ENCODE measurements at places on chromosomes 3 and 15.
A peak's percentile ranks its signal among the peaks of the same experiment; 100 is the strongest.

DNA sequence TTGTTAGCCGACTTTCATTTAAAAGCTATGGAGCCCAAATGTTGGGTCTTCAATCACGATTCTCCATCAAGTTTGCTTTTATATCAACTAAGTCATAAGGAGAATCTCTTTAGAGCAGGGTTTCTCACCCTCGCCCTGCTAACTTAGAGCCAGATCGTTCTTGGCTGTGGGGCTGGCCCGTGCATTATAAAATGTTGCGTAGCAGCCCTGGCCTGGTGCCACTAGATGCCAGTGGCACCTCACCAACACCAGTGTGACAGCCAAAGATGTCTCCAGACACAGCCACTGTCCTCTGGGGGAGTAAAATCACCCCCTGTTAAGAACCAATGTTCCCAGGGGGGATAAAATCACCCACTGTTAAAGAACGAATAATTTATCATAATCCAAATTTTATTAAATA, 226.1 kb downstream of the OCA2 start:
- DNase-seq, result no peak

DNA sequence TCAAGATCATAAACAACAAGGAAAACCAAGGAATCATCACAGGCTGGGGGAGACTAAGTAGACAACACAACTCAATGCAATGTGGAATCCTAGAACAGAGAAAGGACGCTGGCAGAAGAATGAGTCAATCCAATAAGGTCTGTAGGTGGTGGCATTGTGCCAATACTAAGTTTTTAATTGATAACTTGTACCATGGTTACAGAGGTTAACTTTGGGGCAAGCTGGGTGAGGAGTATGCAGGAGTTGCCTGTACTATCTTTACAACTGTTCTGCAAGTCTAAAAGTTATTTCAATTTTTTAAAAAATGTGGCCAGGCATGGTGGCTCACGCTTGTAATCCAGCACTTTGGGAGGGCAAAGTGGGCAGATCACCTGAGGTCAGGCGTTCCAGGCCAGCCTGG, 46.2 kb downstream of the RORA start:
- no peak for DNase-seq

- no peak for DNase-seq
Observed at GRCh38 chr3:196127308-196128040, 45.6 kb upstream of the TFRC start.

DNA sequence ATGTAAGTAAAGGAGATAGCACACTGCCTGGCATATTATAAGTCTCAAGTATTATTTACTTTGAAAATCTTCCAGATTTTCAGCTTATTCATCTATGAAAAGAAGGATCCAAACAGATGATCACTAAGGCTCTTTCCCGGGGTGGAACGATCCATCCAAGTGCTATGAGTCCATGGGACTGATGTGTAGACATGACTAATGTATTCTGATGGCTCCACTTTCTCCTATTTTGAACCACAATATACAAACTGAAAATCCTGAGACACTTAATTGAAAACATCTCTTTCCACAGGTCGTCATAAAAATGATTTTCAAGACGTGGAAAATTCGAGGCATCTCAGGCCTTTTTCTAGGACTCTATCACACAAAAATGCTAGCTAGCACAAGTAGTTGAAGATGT, 33.4 kb upstream of the CHRM5 start:
- DNase-seq, result peak; percentile 41

DNA sequence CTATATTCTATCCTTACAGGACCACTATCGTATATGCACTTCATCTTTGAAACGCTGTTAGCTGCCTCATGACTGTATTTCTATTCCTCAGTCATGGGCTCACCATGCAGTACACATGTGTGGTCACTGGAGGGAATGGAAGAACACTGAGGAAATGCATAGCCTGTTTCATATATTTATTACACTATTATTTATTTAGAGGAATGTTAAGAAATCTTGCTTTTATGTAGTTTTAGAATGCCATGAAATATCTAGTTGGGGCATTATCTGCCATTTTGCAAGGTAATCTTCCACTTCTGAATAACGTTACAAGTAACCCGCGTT, 155.7 kb downstream of the IGF1R start:
- no peak for DNase-seq

GRCh38 chr15:77071305-77072223, 655 bp upstream of the TSPAN3 start:
- DNase-seq, result no peak

DNA sequence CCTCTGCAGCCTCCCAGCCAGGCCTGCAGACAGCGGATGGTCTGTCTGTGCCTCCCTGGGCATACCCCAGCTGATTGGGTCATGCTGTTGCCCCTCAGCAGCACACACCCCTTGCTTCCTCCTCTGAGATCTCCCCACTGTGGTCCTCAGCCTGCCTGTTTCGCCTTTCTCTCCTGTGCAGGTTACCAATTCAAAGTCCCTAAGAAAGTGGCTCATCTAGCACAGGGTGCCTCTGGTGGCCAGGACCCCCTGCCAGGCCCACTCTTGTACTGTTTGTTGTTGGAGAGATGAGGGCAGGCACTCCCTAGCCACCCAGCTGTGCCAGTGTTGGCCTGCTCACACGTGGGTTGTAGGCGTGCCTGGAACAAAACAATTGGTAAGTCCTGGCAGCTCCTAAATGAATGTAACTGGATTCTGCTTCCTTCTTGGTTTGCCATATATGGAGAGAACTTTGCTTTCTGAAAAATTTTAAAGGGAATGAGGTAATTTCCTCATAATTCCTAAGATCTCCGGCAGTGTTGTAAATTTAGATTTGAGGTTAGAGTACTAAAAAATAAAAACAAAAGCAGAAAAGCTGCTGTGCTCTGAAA, 213.2 kb upstream of the IL12A start:
- peak; percentile 80 for DNase-seq

DNA sequence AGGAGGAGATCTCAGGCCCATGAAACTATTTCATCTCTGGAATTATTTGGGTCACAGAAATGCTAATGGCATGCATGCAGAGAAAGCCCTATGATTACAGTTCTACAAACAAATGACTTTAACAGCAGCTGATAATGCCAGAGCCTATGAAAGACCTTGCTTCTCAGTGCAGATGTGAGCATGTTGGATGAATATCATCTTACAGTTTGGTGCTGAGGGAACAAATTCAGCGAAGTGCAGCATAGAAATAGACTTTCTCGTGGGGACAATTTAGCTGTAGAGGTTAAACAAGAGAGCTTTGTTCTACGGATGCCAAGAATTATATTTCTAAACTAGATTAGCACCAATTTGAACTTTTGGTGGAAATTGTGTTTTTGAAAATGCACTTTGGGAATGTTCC, 27.7 kb downstream of the PTX3 start:
- DNase-seq, result no peak

GRCh38 chr3:64329037-64329436, 103.8 kb upstream of the PRICKLE2 start:
- no peak for DNase-seq

DNA sequence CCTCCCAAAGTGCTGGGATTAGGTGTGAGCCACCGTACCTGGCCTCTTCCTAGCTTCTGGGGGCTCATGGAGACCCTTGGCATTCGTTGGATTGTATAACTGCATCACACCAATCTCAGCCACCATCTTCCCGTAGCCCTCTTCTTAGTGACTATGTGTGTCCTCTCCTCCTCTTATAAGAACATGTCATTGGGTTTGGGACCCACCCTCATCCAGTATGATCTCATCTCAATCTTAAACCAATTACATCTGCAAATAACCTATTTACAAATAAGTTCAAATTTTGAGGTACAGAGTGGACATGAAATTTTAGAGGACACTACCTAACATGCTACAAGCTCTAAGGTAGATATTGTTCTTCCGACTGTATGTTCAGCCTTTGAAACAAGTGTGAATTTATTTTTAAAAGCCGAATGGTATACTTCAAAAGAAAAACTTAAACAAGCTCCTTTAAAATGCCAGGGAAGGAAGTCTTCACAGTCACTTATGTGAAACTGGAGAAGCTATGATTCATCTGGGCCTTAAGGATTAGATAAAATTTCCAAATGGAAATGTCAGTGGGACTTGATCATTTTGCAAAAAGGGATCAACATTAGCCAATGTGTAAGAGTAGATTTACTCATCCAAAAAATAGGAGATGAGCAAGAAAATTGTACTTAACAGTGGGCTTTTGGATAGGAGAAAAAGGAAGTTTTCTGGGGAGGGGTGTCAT, 225.7 kb downstream of the MEX3B start:
- DNase-seq, result no peak

- no peak for DNase-seq
Observed at GRCh38 chr15:38229705-38230310, 22.8 kb upstream of the SPRED1 start.

Measured in AG20443 (cell line).